ENCODE measurements at places on chromosomes 7 and 10.

- no peak for DNase-seq
These were observed 70.3 kb downstream of the PARP12 start for GRCh38 chr7:139992353-139993044.

DNA sequence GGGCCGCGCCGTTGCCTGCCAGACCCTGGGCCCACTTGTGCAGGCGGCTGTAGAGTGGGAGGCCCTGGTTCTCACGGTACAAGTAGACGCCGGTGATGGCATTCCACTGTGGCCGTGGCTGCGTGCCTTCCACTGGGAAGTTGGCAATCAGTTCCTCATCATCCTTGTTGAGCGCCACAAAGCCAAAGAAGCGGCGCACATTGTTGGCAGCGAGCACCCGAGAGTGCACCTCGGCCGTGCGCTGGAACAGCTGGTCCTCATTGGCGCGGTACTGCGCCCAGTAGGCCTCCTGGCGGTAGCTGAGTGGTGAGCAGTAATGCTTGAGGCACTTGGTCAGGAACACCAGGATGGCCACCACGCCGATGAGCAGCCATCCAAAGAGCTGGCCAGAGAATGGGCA, 5.0 kb downstream of the CALHM2 start:
- no peak for DNase-seq

GRCh38 chr10:28806951-28807759, 129.8 kb downstream of the BAMBI start:
- DNase-seq, result no peak

DNA sequence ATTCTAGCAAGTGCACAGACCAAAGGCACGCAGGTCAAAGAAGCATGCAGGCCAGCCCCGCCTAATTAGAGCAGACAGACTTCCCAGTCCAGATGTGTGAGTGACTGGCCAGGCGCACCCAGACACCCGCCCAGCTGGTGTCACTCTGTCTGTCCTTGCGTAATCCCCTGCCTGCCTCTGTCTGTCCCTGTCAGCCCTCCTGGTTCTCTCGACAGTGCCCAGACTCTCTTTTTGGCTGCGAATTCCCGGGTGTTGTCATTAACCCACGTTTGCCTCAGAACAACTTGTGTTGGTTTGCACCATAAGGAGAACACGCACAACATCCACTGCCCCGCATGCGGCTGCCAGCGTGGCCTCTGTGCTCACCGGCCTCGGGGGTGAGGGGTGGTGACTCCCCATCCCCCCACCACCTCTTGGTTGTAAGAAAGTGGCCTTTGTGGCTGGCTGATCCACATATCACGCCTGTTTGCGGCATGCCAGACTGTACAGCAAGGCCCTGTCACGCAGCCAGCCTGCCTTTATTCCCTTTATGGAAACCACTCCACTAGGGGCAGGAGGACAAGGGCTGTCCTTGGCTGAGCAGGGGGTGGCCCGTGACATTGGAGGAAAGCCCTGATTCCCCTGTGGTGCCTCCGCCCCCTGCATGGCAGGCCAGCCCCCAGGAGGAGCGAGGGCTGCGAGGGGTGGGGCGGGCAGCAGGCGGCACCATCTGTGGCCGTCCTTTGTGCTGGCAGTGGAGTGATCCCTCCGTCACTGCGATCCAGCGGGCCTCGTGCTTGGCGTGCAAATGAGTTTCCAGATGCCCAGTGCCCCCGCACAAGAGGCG, 72.8 kb upstream of the PPIF start:
- DNase-seq, result no peak

GRCh38 chr7:33109758-33110238, 594 bp upstream of the RP9 start:
- DNase-seq, result peak; percentile 73

GRCh38 chr7:155922067-155922816, 110.0 kb upstream of the SHH start:
- DNase-seq, result peak; percentile 55

DNA sequence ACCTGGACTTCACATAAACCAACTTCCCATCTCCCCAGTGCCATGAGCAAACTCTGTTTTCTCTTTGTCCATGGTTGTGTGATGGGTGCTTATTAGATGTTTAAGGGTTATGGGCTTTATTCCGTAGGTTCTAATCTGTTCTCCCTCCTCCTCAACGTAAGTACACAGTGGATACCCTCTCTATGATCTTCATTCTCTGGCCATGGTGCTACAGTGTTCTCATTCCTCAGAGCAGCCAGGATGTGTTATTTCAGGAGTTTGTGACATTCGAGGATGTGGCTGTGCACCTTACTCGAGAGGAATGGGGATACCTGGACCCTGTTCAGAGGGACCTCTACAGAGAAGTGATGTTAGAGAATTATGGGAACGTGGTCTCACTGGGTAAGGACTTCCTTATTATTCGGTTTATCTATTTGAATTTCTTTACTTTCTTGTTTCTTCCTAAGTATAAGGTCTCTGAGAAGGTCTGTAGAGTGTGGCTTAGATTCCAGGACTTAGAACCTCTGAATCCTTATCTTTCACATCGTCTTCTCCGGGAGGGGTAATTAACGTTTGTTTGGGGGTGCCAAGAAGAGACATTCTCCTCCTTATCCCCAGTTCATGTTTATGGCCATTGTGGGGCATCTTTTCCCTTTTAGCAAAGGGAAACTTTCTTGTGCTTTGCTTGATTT, 3.8 kb downstream of the ZNF655 start:
- DNase-seq, result no peak

GRCh38 chr7:81410471-81411117, 359.3 kb downstream of the HGF start:
- DNase-seq, result no peak

GRCh38 chr7:2512713-2513112, 6.9 kb upstream of the LFNG start:
- DNase-seq, result peak; percentile 79

DNA sequence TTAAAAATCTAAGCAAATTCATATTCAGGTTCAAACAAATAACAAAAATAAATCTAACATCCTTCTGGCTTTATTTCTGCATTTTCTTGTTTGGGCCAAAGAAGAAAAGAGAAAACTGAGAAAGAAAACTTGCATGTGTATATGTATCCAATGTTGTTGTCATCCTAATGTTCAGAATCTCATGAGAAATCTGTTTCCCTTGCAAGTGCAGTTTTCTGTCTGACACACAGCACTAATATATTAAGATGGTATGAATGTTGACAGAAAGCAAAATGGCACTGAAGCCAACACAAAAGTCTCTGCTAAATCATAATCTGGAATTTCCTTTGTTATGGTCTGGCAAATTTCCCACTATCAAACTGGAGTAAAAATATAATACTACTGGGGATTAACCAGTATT, 235.9 kb downstream of the HGF start:
- DNase-seq, result no peak

DNA sequence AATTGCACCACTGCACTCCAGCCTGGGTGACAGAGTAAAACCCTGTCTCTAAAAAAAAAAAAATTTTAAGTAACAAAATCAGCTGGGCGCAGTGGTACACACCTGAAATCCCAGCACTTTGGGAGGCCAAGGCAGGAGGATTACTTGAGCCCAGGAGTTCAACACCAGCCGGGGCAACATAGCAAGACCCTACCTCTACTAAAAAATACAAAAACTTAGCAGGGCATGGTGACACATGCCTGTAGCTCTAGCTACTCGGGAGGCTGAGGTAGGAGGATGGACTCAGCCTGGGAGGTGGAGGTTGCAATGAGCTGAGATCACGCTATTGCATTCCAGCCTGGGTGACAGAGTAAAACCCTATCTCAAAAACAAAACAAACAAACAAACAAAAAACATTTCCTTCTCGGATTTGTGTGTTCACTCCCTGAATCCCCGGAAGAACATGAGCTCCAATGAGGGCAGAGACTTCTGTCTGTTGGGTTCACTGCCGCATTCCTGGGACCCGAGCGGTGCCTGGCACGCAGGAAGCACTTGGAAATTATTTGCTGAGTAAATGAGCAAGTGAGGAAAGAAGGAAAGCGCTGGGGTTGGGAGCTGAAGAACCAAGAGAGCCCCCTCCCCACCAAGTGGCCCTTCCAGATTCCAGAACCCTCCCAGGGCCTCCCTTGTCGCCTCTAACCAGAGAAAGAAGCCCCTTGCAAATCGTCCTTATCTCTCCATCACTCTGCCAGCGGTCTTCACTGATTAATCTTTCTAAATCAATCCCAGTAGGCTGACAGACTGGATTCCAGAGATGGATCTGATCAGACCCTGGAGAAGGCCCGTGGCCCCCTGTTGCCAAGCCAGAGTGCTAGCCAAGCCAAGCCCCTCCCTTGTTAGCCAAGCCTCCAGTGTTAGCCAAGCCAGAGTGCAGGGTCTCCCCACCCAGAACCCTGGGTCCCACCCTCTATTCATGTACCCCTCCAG, 6.2 kb downstream of the TNRC18 start:
- DNase-seq, result no peak

GRCh38 chr7:131826960-131827359, 270.5 kb upstream of the PODXL start:
- DNase-seq, result no peak

- no peak for DNase-seq
These were observed 18.2 kb downstream of the ATAD1 start for GRCh38 chr10:87799860-87800259.

DNA sequence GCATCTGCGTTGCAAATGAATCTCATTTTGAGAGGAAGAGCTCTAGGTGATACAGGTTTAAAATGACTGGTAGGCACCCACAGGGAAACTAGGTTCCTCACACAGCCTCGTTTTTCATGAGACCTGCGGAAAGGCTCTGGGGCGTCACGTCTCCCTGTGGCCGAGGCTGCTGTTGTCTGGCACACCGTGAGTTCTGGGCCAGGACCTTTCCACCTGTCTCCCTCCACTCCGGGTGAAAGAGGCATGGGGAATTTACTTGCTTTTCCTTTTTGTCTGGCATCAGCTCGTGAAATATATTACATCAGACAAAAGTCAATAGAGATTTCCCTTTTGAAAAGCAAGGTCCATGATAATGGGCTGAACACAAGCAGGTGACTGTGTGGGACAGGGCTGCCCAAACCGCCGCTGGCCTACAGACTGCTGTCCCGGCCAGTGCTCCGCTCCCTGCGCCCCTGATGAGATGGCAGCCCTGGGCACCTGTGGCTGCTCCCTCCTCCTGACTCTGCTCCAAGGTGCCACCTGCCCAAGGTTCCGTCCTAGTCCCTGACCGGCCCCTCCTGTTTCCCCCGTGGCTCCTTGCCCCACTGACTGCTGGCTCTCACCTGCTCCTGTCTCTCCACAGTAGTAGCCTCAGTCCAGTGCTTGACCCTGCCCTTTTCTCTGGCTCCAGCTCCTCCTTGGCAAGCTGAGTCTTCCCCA, 109.6 kb downstream of the NKX6-2 start:
- no peak for DNase-seq

GRCh38 chr10:118012952-118013525, 33.7 kb downstream of the RAB11FIP2 start:
- no peak for DNase-seq

DNA sequence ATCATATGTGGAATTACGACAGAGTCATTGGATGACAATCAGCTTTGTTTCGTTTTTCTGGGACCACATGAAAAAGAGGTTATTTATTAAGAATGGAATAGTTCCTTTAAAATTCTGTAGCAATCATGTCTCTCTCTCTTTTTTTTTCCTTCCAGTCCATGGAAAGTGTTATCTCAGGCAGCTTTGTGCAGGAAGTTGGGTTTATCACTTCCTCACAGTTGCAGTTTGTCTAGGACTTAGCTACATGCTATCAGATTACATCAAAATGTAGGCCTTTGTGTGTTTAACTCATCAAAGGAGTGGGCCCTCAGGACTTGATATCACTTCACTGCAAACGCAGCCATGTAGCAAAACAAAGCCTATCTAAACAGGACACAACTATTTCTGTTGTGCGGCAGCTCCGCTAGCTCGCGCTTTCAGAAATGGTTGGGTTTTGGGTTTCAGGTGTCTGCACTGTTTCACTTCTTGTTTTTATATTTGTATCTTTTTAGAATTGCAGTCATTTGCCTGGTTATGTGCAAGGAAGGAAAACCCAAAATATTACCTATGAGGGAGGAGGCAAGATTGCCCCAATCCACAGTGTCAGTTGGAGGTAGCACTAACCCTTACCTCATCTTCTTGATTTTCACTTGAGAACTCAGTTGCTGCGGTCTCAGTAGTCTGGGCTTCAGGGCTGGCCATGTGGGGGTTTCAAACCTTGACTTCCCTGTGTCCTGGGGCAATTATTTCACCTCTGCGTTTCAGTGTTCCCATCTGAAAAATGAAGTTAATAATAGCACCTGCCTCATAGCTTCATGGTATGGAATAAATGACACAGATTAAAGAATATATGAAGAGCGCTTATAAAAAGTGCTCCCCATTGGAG, 66.7 kb downstream of the HHEX start:
- DNase-seq, result peak; percentile 92

GRCh38 chr7:36487756-36488336, 98.2 kb downstream of the ANLN start:
- DNase-seq, result peak; percentile 81

- DNase-seq, result no peak
These were observed 76.2 kb downstream of the NXPH1 start for GRCh38 chr7:8509621-8510020.

GRCh38 chr10:125792342-125793300, 17.0 kb upstream of the MMP21 start:
- no peak for DNase-seq

DNA sequence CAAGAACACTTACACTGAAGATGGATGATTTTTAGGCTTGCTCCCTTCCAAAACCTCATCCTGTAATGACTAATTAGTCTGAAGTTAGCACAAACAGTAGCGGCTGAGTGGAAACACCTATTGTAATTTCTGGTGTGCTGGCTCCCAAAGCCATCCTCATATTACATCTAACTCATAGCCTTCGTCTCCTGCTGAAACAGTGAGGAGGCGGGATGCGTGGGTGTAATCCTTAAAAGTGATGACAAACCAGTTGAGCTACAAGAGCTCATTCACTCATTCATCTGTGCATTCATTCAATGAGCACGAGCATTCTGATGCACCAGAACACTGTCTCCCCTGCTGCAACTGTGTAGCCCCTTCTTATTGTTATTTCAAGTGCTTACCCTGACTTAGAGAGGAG, 235.3 kb downstream of the CALN1 start:
- no peak for DNase-seq

DNA sequence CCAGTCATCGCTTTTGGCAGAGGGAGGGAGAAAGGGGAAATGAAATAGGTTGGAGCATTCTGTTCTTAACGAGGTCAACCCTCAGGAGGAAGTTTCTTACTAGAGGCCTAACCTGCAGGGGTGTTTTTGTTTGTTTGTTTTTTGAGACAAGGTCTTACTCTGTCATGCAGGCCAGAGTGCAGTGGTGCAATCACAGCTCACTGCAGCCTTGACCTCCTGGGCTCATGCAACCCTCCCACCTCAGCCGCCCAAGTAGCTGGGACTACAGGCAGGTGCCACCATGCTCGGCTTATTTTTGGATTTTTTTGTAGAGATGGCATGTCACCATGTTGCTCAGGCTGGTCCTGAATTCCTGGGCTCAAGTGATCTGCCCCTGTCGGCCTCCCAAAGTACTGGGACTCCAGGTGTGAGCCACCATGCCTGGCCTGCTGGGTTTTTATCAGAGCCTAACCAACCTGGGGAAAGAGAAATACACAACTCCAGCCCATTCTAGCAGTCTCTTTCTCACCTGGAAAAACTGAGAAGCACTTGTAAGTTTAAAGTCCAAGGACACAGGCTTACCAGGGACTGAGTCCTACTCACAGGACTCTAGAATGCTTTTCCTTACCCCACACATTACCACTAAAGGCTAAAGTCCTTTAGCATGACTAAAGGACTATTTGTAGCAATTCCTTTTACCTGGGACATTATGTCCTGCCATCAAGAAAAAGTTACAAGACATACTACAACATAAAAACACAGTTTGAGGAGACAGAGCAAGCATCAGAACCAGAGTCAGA, 101.0 kb upstream of the EGFR start:
- no peak for DNase-seq

GRCh38 chr7:106205621-106206222, 79.1 kb downstream of the NAMPT start:
- DNase-seq, result peak; percentile 57

GRCh38 chr10:103021150-103021899, 103.2 kb downstream of the CNNM2 start:
- no peak for DNase-seq
